Stimulated activated CD8-positive, alpha-beta memory T cell treated with anti-CD3 and anti-CD28 coated beads, Interleukin-7, amount 100 ng/mL, for 4 hours (primary cell): ENCODE measurements at places on chromosomes 1 and 21.

DNA sequence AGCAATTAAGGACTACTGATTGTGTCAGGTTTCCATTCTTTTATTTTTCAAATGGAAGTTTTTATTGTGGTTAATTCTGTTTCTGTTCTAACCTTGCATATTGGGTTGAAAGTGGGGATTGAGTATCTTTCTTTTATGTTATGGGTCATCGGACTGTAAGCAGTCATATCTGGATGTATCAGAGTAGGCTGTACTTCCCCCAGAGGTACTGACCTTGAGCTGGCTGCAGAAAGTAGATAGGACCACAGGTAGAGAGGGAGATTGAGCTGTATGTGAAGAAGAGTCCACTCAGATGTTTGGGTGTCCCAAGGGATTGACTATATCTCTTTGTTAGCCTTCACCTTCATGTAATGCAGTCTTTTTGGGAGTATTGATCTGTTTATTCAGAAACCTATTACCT is 20.5 kb upstream of the ALG14 start:
- no peak for DNase-seq

DNA sequence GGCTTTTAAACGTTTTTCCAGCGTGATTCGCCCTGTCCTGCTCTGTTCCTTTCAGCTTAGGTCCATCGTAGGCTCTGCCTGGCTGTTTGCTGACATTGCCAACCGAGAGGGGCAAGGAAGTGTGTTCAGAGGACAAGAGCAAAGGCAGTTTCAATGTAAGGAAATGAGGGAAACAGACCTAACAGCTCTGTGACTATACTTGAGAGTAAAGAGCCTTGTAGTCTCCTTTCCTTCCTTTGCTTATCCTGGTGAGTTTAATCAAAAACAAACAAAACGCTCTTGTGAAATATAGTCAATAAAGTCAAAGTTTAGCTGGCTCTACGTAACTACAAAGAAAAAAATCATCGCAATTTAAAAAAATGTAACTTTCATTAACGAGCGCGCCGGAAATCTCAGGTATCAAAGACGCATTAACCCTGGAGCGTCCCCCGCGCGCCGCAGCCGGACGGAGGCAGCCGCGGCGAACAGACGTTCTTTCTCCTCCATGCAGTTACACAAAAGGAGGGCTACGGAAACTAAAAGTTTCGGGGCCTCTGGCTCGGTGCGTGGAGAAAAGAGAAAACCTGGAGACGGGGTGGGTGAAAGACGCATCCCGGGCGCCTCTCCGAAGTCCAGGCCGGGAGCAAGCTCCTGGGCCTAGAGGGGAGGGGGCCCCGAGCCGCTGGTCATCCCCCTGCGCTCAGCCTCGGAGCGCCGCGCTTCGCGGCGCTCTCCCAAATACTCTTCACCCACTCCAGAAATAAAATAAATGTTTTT is 617 bp upstream of the ADGRL2 start:
- no peak for DNase-seq

GRCh38 chr1:177442584-177442983 is 271.8 kb downstream of the BRINP2 start:
- no peak for DNase-seq

- no peak for DNase-seq
Measured at GRCh38 chr1:237235091-237235490, 193.1 kb downstream of the RYR2 start.

GRCh38 chr1:219876798-219877209 is 51.6 kb downstream of the SLC30A10 start:
- no peak for DNase-seq

DNA sequence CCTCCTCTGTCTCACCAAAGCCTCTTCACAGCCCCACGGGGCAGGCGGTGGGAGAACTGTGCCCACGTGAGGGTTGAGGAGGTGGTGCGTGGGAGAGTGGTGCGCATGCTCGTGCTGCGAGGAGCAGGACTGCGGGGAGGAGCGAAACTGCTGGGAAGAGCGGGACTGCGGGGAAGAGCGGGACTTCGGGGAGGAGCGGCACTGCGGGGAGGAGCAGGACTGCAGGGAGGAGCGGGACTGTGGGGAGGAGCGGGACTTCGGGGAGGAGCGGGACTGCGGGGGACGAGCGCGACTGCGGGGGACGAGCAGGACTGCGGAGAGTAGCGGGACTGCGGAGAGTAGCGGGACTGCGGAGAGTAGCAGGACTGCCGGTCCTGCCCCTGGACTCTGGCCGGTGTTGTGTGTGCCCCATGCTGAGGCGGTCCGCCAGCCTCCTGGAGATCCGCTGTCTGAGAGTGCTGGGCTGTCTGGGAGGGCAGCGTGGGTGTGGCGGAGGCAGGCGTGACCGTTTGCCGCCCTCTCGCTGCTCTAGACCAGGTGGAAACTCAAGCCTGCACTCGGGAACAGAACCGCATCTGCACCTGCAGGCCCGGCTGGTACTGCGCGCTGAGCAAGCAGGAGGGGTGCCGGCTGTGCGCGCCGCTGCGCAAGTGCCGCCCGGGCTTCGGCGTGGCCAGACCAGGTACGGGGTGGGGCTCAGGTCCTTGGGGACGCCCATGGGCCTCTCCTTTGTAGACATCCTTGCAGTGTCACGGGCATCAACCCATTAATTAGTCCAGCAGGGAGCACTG is 24.6 kb downstream of the TNFRSF1B start:
- no peak for DNase-seq

- no peak for DNase-seq
Measured at GRCh38 chr1:178237121-178237520, 143.2 kb downstream of the RASAL2 start.

DNA sequence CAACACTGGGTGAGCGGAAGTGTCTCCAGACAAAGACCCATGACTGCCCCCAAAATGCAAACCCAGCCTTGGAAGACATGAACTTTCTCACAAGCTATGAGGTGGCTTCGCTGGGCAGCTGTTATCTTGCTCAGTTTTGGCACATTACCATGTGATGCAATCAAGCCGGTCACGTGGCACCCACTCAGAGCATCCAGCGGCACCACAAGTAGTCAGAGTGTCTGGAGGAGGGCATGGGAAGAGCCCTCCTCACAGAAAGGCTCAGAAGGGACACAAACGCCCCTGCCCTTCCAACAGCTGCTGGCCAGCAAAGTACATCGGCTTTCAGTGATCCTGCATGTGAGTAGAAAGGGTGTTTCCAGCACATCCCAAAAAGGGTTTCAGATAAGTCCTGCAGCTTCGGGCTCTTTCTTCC is 145.5 kb upstream of the IRF2BP2 start:
- DNase-seq: no peak

GRCh38 chr21:17981060-17981740 is 162.0 kb upstream of the C21orf91 start:
- no peak for DNase-seq

- no peak for DNase-seq
Measured at GRCh38 chr1:174448531-174448883, 743 bp downstream of the GPR52 start.

GRCh38 chr1:14300991-14301703 is 297.3 kb upstream of the KAZN start:
- DNase-seq: no peak

DNA sequence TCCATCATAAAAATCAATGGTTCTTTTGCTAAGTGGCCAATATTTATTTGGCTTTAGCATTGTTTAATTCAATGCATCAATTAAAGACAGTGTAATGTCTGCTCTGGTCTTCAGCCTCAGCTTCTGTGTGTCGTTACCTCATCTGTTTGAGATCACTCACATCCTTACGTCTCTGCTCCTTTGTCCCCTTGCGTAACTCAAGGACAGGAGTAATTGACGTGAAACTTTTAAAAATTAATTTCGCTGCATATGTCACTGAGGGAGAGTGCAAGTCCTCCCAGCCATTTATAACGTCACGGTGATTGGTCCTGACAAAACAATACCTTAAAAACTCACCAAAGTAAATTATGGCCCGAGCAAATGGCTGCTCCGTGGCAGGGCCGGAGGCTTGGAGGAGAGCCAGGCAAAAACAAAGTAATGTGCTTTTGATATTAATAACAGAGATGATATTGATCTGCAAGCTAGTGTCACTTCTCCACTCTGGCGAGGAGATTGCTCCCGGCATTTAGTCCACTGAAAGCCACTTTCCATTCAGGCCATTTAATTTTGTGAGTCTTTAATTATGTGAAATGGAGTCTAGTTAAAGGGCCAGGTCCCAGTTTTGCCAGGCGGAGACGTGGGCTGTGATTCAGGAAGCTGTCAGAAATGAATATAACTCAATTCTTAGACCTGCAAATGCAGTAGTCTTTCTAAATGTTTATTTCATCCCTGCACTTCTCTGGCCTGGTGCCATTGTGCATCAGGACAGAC is 150.9 kb upstream of the POU3F1 start:
- DNase-seq: no peak

- no peak for DNase-seq
Measured at GRCh38 chr1:30697571-30698376, 25.6 kb downstream of the MATN1 start.
